ENCODE measurements at places on chromosomes 1 and 21.

GRCh38 chr1:242237051-242237450 lies 238.2 kb upstream of the MAP1LC3C start:
- no peak for DNase-seq

- DNase-seq, result no peak
Observed at GRCh38 chr21:34818662-34819158, 149.9 kb downstream of the CLIC6 start.

GRCh38 chr1:192311281-192311680 lies 5.5 kb upstream of the RGS21 start:
- peak; percentile 2 for DNase-seq

DNA sequence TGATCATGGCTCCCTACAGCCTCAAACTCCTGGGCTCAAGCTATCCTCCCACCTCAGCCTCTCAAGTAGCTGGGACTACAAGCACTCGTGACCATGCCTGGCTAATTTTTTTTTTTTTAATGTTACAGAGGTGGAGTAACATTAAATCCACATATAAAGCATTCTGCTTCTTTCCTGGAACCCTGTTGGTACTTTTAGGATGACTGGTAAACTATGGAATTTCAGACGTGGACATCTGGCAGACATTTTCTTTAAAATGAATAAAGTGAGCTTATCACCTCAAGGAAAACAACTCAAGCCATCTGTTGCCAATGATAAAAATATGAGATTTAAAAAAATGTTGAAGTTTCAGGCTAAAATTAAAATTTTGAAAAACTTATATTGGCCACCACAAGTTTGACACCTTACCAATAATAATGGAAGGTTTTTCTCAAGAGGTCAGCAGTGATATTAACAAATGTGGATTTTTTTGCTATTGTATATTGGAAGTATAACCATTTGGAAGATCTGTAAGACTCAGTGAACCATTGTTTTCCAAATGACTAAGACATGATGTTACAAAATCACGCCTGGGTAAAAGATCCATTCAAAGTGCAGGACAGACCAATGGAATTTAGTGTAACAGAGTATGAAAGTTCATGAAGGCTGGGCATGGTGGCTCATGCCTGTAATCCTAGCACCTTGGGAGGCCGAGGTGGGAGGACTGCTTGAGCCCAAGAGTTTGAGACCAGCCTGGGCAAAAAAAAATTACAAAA lies 52.7 kb upstream of the EIF4G3 start:
- DNase-seq, result no peak

GRCh38 chr1:62111084-62111483 lies 83.6 kb upstream of the L1TD1 start:
- DNase-seq, result no peak

GRCh38 chr1:15988856-15989736 lies 13.2 kb upstream of the ZBTB17 start:
- DNase-seq, result no peak

DNA sequence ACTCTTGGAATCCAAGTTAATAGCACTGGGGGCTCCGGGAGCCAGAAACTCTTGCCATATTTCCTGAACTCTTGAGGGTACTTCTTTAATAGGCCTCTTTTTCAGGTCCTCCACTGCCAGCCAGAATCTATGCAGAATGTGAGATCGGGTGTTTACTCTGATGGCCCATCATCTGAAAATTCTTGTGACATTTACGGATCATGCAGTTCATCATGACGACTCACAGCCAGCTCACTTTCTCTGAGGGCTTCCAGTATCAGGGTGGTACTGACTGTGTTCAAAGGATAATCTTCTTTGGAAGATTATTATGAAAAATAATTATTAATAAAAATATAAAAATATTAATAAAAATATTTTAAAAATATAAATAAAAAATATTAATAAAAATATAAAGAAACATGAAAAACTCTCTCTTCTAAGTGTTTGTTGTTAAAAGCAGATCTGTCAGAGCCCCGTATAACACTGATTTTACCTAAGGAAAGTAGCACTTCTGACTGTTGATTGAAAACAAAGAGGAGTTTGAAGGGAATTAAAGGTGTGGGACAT lies 194.3 kb upstream of the GREM2 start:
- no peak for DNase-seq

DNA sequence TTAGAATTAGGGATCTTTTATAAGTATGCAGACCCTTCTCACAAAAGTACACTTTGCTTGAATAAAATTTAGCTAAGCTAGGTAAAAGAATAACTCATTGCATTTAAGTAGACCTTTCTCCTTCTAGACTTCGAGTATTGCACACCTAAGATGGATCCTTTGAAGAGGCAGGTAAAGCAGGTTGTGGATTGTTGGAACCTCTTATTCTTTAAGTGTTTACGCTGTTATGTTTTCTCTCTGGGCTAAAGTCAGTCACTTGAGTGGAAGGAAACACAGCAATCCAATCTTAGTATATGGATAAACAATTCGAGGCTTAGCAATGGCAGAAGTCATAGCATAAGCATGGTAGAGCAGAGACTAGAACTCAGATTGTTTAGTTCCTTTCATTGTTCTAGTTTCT lies 11.4 kb downstream of the MAGI3 start:
- DNase-seq, result no peak

DNA sequence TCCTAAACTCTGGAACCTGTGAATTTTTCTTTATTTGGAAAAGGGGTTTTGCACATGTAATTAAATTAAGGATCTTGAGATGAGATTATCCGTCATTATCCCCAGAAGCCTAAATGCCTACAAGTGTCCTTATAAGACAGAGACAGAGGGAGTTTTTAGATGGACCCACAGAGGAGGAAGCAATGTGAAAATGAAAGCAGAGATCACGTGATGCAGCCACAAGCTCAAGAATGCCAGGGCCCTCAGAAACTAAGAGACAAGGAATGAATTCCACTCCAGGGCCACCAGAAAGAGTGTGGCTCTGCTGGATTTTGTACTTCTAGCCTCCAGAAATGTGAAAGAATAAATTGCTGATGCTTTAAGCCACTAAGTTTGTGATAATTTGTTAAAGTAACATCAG lies 183.6 kb upstream of the UBE2U start:
- peak; percentile 26 for DNase-seq

DNA sequence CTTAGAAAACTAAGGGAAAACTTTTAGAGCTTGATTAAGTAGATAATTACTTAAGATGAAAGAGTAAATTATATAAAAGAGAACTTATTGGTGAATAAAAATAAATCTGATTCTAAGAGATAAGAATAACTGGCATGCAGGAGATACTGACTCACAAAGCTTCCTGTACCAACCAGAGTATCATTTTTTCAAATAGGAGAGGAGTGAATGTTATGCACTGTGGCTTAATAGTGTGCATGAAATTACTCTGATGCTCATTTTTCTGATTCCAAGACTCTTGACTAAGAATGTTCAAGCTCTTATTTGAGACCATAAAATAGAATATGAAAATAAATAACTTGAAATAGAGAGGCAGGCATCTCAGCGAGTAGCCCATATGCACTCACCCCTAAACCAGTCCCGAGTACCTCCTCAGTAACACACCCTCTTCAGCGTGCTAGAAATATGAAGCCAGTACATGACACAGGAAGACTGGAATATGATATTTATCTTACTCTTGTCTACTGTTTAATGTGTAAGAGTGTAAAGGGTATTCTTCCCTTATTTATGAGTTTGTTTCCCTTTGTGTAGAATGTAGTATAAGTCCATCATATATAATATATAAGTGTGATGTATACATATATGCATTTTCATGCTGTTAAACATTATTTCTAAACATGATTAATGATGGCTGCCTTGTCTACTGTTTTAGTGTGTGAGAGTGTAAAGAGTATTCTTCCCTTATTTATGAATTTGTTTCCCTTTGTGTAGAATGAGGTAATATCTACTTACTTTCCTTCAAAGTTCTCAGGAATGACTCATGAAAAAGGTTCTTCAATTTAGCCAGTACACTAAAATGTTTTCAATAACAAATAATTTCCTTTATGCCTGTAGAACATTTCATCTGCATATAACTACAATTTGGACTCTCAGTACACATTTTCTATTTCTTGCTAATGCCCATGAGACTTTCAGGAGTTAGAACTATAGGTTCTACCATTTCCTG lies 99.2 kb upstream of the PALMD start:
- no peak for DNase-seq

DNA sequence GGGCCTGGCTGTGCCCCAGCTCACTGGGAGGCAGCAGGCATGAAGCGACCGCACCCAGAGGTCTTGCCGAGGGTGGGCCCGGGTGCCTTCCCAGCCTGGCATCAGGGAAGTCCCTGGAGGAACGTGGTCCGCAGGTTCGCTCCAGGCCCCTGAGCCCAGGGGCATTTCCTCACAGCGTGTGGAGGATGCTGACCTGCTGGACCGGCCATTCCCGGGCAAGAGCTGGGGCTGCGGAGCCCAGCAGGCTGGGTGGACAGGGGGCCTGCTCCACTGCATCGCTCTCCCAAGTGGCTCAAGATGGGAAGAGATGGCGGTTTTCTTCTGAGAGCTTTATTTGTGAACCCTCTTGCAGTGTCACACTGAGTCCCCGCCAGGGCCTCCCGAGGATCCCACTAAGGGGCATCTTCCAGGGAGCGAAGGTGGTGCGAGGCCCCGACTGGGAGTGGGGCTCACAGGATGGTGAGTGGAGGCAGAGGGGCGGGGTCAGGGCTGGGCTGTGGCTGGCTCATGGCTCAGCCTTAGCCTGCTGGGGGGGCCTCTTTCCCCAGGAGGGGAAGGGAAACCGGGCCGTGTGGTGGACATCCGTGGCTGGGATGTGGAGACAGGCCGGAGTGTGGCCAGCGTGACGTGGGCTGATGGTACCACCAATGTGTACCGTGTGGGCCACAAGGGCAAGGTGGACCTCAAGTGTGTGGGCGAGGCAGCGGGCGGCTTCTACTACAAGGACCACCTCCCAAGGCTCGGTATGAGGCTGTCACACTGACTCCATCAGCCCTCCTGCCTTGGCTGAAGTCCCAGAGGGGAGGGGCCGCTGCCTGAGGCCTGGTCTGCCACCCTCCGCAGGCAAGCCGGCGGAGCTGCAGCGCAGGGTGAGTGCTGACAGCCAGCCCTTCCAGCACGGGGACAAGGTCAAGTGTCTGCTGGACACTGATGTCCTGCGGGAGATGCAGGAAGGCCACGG lies 7.2 kb upstream of the MMP23B start:
- no peak for DNase-seq

DNA sequence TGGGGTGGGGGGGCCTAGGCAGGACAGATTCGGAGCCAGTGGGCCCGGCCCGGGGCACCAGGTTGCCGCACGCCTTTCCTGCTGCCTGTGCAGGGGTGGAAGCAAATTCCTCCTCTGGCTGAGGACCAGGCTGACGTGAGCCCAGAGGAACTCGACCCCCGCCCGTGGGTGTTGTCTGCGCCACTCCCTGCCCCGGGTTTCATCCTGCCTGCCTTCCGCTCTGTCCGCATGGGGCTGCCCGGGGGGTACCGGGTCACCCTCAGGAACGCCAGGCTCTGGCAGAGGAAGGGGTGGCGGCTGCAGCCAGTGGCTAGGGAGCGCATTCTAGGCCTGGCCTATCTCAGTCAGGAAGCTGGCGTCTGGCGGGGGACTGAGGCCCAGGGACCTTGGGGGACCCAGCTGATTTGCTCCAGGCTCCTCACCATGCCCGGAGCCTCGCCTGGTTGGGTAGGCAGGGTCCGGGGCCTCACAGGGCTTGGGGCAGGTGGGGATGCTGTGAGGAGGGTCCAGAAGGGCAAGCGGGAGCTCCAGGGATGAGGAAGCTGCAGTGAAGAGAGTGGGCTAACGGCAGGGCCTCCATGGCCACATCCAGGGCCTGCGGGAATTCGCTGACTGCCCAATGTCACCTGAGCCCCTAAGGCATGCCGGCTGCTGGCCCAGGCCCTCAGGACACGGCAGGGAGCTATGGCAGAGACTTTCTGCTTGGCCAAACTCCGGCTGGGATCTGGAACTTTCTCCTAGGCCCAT lies 2.4 kb upstream of the IBA57 start:
- peak; percentile 52 for DNase-seq

GRCh38 chr1:28027660-28028059 lies 60.8 kb downstream of the EYA3 start:
- DNase-seq, result no peak

GRCh38 chr1:11782127-11782708 lies 20.2 kb downstream of the C1orf167 start:
- DNase-seq, result no peak

DNA sequence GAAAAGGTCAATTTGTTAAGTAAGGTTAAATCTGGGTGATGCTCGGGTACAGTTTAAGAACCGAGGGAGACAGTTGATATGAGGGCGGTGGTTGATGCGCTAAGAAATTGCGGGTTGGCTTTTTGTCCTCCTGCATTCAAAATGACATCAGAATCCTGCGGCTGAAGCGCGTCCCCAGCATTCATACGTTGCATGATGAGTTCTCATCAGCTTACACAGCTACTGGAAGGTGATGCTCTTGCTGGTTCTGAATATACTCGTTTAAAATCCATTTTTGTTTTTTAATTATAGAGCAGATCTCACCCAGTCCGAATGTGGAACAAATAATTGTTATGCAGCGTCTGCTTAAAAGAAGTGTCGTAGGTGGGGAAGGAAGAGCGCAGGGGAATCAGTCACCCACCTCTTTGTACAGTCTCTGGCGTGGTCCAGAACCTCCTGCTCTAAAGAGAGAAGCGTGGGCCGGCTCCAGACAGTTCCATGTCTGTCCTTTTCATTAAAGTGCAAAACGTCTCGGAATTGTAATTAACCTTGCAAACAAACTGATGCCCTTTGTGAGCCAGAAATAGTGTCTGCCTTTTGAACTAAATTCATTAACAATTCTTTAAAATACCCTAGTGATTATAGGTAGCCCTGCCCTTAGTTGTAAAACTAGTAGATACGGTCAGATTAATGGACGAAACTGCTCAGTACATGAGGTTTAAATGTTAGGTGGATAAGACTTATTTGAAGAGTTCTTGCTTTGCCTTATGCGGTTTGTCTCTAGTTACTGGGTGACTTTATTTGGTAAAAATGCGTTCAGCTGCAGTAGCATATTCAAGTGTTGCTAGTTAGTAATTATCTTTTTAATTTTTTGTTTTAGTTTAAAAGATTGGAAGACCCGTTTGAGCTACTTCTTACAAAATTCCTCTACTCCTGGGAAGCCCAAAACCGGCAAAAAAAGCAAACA lies 741 bp downstream of the RGS2 start:
- DNase-seq, result peak; percentile 39

DNA sequence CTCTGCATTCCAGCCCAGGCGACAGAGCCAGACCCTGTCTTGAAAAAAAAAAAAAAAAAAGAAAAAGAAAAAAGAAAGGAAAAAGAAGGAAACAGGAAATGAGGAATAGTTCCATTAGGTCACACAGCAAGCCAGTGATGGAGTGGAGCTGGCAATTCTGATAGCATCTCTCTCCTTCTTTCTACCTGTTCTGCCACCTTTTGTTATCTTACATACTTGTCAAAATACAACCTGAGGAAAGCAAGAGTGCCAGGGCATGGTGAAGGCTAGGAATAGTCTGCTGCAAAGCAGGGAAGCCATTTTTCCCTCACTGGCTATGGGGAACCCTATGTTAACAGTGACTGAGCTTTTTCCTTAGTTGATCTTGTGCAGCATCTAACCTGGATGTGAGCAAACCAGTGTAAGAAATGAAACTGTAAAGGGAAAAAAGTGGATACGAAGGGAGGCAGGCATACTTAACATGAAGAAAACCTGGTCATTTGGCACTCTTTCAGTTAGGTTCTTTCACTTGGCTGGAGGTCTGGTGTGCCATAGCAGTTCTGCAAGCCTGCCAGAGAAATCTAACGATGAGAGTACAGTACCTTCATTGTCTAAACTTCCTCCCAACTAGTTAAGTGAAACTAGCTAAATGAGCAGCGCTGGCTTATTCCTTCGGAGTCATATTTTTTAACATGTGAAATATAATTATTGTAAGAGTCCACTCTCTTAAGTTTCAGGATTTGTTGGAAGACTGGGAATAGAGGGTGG lies 17.9 kb upstream of the THEM5 start:
- DNase-seq, result no peak

GRCh38 chr1:4129693-4130092 lies 229.6 kb upstream of the C1orf174 start:
- DNase-seq, result no peak

GRCh38 chr1:61606448-61607312 lies 118.3 kb downstream of the TM2D1 start:
- no peak for DNase-seq
